ENCODE measurements at places on chromosomes 3 and 15. TPM values are rescaled to one million over a fixed set of nuclear protein-coding genes. Genes with fewer than 3 reads are reported as not detected.
A peak's percentile ranks its signal among the peaks of the same experiment; 100 is the strongest.

GRCh38 chr15:57227899-57228298 is 148.4 kb upstream of the CGNL1 start:
- no peak for DNase-seq

- no peak for DNase-seq
Observed at GRCh38 chr15:91465696-91466095, 365.6 kb downstream of the SV2B start.

DNA sequence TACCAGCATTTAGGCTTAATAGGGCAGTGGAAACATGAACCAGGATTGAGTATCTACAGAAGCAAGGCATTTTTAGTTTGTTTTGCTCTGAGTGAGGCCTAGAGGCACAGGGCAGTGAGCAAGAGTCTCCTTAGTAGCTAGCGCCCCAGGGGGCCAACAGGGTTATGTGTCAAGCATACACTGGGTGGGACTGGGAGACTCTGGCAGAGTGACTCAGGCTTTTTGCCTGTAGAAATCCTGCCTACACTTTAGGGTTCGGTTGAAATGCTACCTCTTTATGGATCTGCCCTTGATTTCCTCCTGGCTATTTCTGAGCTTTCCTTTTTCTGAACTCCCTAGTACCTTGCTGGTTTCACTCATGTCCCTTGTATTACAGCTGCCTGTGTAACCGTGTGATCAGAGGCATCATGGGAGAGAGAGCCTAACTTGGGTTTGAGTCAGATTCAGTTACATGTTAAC is 72.2 kb downstream of the TOP2B start:
- no peak for DNase-seq

- DNase-seq = no peak
Observed at GRCh38 chr3:61606196-61606595, 44.8 kb downstream of the PTPRG start.

PLSCR5 gene
- total RNA-seq = not detected

GRCh38 chr3:184604615-184605290 is 43.2 kb downstream of the EPHB3 start:
- no peak for DNase-seq

- DNase-seq = no peak
Observed at GRCh38 chr3:110343376-110343775, 728.2 kb upstream of the NECTIN3 start.

- DNase-seq = no peak
Observed at GRCh38 chr3:173397161-173398110, at the start of gene NLGN1. Gene NLGN1 (plus strand): TSS chr3:173397744.

STRA6 gene
- 2.6 TPM for total RNA-seq

DNA sequence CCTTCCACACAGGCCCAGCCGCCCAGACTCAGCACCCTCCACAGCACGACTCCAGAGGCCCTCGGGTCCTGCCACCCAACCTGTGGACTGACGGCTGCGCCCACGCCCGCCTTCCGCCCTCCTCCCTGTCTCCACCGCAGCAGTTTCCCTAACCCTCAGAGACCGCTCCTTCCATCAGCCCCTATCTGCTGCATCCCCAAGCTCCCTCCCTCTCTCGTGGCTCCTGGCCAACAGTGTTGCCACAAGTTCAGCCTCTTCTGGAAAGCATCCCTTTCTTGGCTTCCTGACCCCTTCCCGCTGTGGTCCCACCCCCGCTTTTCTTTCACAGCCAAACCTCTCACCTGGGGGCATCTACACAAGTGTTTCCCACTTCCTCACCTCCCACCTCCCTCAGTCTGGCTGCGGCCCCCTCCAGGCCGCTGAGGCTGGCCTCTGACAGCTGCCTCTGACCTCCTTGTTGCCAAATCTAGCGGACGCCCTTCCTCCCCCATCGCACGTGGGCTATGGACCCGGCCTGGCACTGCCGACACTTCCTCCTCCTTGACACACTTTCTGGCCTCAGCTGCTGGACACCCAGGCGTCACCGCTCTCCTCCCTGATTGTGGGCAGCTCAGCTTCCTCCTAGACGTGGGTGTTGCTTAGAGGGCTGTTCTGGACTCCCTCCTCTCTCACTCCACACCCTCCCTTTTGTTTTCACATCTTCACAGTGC is 168.8 kb upstream of the TLE3 start:
- no peak for DNase-seq

DNA sequence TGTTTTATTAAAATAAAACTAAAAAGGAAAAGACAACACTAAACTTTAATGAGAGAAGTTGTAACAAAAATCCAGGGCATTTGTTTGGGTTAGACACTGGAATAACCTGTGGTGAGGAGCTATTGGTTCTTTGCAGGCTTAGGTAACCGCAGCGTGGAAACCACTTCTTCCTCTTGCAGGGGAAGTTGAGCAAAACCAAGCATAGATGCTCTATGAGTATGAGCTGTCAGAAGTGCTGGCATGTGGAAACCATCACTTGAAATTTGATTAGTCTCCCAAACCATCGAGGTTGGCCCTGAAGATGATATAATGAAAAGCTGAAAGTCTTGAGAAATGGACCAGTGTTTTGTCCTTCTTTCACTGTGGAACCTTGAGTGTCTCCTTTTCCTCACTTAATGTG is 127.1 kb upstream of the RBMS3 start:
- no peak for DNase-seq

DNA sequence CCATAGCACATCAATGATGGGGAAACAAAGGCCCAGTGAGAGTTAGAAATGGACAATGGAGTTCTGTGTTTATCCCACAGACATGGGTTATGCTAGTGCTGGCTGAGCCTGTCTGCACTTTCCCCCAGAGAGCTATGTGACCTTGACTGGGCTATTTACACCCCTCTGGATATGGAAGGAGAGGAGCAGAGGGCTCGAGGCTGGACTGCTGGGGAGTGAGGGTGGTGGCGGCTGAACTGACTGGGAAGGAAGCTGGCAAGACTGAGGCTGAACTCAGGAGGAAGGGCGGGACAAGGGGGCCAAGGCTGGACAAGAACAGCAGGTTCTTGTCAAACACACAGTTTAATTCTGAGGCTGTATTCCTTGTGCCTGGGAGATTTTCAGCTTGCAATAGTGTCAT is 10.8 kb upstream of the INSYN1 start:
- no peak for DNase-seq

DNA sequence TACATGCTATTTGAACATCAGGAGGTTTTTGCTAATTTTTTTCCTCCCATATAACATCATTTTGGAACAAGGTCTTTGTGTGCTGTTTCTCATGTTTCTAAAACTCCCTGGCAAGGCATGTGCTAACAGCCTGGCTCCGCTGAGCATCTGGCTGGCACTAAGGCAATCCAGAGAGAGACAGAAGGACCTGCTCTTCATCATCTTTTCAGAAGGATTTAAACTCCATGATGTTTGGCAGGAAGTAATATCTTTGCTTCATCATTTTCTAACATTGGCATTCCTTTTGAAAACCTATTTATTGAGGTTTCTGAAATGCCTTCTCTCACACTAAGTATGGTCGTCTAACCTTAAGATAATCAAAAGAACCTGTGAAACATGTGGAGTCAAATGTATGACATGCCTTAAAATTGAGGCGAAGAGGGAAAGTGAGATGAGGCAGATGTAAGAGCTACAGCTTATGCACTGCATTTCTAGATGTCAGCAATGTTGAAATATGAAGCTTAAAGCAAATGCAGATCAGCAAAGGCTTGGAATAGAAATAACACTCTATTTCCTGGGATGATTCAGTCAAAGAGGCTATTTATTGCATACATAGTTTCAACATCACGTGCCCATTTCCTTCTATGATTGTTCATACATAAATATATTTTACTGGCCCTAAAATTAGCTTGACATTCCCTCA is 592.0 kb downstream of the ZNF385D start:
- DNase-seq = no peak

VPS39 gene
- total RNA-seq = 31.5 TPM

TLR9 gene
- 0.66 TPM for total RNA-seq

ANKRD63 gene
- total RNA-seq = not detected

DNA sequence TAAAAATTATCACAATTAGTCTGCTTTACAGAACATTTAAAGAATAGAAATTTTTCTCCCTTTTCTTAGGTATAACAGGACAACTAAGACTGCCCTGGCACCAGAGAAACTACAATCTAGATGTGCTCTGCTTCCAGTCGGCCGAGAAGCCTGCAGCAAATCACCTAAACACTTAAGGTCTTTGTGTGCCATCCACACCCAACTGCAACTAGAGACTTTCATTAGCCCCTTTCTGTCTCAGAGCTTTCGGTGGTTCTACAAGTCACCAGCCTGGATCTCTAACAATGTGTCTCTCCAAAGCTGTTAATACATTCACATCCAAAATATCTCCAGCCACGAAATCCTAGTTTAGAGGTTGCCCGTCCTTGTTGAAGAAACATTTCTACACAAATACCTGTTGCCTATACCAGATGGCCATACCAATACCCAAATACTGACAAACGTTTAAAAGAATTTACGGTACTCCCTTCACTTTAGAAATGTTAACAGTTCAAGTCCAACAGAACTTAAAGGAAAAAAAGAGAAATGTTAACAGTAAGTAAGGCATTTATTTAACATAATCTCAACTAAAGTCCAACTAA is 6.7 kb downstream of the PRC1 start:
- DNase-seq = no peak

GRCh38 chr15:88606070-88606794 is 14.9 kb upstream of the AEN start:
- no peak for DNase-seq

GRCh38 chr3:98136631-98137030 is 6.1 kb downstream of the OR5H1 start:
- no peak for DNase-seq

IL16 gene
- 71.6 TPM for total RNA-seq

GRCh38 chr3:170766253-170766652 is 103.7 kb downstream of the RPL22L1 start:
- no peak for DNase-seq

GRCh38 chr3:22372292-22373062 is 621.5 kb upstream of the ZNF385D start:
- DNase-seq = no peak

BCL2A1 gene
- 30.5 TPM for total RNA-seq

GRCh38 chr3:149552700-149553099 is 78.2 kb downstream of the TM4SF4 start:
- no peak for DNase-seq

GRCh38 chr3:5198986-5199731 is 11.7 kb downstream of the EDEM1 start:
- no peak for DNase-seq

DNA sequence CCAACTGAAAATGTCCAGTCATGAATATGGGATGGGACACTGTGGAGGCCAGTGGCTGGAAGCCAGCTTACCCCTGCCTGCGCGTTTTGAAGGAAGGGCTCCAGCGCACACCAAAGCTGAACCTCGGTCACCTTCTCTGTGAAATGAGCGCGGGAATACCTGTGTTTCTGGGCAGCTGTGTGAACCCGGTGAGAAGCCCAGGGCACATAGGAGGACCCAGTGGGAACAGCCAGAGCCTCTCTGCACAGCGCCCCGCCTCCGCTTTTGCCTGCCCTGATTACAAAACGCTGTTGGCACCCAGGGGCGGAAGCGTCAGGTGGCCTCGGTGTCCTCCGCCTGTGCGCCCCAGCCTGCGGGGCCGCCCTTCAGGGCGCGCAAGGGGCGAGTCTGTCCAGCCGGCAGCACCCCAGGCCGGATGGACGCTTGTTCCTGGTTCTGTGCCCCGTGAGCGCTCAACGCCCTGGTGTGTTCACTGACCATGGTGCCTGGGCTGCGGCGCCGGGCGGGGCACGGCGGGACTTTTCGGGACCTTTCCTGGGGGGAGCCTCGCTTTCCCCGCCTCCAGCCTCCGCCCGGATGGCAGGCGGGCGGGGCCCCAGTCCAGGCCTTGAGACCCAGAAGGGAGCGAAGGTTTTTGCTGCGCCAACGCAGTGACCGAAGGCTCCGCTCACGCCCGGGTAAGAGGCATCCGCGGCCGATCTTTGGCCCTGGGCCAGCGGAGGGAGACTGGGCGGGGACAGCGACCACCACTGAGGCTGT is at the start of gene SQOR:
TSS of gene SQOR (plus strand) at position 598 of the 759 bp plus-strand sequence. CDS start 23,895 bp downstream, outside the sequence.
- DNase-seq = peak; percentile 38

GRCh38 chr15:88166082-88166993 is 90.2 kb downstream of the NTRK3 start:
- peak; percentile 4 for DNase-seq

DNA sequence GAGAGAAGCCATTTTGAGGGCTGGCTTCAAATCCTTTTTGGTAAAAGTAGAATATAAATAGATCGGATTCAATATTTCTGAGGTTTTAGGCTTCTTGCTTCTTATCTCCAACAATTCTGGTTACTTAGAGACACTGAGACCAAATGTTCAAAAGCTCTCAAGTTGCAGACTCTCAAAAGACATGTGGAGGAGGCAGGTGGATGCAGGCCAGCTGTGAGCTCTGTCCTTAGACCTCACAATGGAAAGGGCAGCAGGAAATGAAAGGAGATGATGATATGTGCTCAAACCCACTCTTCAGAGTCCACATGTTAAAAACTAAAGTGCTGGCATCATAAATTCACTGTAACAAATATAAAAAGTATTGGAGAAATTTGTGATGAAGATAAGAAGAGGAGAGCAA is 424.9 kb upstream of the ALCAM start:
- no peak for DNase-seq

ST8SIA2 gene
- 2.1 TPM for total RNA-seq

GRCh38 chr15:87816811-87817210 is 439.7 kb downstream of the NTRK3 start:
- no peak for DNase-seq

GRCh38 chr15:61374848-61375247 is 145.7 kb upstream of the RORA start:
- DNase-seq = no peak

DNA sequence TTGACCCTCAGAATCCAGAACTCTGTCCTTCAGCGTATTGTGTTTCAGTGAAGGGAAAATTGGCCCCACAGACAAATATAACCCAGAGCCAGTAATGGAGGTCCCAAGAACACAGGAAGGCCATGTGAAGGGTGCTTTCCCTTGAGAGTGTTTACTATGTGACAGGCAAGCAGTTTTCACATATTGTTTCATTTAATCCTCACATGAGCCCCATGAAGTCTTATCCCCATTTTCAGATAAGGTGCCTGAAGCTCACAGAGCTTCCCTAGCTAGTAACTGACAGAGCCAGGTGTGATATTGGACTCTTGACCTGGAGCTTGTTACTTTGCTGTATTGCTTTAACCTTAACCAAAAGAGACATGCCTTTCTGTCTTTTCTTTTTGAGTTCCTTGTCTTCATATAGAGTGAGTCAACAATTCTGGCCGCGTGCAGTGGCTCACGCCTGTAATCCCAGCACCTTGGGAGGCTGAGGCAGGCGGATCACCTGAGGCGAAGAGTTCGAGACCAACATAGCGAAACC is 9.4 kb upstream of the DVL3 start:
- no peak for DNase-seq

- DNase-seq = no peak
Observed at GRCh38 chr15:47158573-47158972, 558.7 kb upstream of the SEMA6D start.

GRCh38 chr3:145904138-145904537 is 256.8 kb downstream of the PLOD2 start:
- DNase-seq = no peak

- DNase-seq = no peak
Observed at GRCh38 chr15:28109626-28110455, 10.7 kb upstream of the OCA2 start.

GRCh38 chr3:186457236-186457635 is 86.9 kb downstream of the CRYGS start:
- no peak for DNase-seq

Measured in thymus (tissue), 14 donors.